ENCODE measurements at places on chromosomes 16 and 17.

DNA sequence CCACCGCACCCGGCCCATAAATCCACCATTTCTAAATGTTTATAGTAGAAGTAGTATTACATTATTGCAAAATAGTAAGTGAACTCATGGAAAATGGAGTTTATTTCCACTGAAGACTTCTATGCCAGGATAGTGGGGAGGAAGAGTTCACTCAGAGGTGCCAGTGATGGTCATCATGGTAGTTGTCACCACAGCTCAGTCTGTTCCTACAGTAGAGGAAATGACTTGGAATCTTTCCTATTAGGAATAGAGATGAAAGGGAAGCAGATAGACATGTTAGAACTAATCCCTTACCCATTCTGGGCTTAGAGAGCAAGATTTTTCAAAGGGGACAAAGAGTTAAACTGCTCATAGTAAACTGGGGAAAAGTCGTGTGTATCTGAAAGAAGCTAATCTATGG lies 20.1 kb downstream of the MRPL45 start:
- DNase-seq, result peak; percentile 1

- DNase-seq, result no peak
Measured at GRCh38 chr17:41580687-41581365, 5.9 kb downstream of the KRT14 start.

DNA sequence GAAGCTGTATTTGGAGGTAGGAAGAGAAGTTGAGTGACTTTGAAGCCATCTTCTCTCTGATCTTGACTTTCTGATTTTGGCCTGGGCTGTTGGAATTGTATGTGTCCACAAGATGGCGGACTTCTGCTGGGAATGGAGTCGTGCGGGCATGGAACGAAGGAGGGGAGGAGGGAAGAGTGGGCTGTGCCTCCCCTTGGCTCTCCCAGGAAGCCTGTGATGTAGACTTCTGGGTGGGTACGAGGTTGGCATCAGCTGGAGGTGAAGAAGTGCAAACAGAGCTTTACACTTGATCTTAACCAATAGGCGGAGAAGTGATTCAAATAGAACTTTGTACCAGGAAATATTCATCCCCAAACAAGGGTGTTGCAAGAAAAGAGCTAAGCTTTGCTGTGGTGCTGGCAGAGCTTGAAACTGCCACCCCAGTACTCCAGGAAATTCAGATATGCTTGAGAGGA lies 7.4 kb upstream of the TMEM220 start:
- DNase-seq, result peak; percentile 63

DNA sequence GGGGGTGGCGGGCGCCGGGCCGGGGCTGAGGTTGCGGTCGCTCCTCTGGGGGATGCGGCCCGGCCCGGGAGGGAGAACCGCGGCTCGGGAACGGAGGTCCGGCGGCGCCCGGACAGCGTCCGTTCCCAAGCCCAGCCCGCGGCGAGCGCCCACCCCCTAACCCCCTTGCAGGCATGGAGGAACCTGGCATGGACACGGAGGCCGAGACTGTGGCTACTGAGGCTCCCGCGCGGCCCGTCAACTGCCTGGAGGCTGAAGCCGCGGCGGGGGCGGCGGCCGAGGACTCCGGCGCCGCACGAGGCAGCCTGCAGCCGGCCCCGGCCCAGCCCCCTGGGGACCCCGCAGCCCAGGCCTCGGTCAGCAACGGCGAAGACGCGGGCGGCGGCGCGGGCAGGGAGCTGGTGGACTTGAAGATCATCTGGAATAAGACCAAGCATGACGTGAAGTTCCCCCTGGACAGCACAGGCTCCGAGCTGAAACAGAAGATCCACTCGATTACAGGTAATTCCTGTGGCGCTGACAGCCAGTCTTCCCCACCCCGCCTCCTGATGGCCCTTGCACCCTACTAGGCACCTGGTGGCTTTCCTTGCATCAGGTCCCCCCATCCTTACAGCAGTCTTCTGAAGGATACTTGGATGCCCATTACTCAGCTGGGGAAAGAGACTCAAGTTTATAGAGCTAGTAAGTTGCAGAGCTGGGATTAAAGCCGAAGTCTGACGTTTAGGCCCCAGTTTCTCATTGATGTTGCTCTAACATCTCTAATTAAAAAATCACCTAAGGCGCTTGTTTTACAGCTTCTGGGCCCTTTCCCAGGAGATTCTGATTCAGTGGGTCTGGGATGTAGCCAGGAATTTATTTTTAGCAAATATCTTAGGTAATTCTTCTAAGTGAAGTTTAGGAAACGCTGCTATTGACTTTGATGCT lies 514 bp downstream of the UBFD1 start:
- peak; percentile 36 for DNase-seq

GRCh38 chr17:69729944-69730343 lies 315.4 kb downstream of the MAP2K6 start:
- DNase-seq, result no peak

- DNase-seq, result no peak
Measured at GRCh38 chr17:27990100-27990499, 52.4 kb upstream of the NLK start.

DNA sequence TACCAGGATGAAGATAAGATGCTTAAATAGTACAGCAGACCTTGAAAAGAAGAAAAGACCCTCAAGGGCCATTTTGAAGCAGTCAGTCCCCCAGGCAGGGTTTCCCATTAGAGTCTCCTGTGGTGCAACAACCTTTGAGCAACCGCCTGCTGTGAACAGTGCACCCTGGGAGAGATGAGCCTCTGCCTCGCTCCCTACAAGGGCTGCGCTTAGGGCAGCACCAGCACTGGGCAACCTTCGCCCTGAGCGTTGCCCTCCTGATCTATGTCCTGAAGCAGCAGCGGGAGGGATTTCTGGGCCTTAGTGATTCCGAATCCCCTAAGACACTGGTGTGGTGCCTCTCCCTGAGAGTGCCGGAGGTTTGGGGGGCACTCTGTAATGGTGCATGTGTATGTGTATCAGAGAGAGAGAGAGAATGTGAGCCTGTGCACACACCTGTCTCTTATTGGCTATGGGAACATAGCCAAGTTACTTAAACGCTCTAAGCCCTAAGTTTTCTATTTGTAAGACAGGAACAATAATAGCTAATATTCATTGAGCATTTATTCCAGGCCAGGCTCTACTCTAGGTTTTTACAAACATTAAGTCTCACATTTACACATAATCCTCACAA lies 25.2 kb upstream of the ABCC12 start:
- no peak for DNase-seq

GRCh38 chr17:30379903-30380381 lies 1.2 kb downstream of the CPD start:
- DNase-seq, result no peak

DNA sequence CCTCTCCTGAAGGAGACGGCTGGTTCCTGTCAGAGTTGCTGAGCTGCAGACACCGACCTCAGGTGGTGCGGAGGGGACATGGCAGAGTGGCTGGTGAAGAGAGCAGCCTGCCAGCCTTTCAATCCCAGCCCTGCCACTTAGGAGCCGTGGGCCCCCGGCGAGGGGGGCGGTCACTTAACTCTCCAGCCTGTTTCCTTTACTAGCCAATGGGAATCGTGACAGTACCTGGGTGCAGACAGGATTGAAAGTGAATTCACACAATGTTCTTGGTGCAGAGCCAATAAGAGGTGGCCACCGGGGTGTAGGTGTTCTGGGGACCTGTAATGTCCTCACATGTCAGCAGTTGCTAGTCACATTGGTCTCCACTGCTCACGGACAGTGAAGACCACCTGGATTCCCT lies 13.5 kb downstream of the ACE start:
- DNase-seq, result no peak

DNA sequence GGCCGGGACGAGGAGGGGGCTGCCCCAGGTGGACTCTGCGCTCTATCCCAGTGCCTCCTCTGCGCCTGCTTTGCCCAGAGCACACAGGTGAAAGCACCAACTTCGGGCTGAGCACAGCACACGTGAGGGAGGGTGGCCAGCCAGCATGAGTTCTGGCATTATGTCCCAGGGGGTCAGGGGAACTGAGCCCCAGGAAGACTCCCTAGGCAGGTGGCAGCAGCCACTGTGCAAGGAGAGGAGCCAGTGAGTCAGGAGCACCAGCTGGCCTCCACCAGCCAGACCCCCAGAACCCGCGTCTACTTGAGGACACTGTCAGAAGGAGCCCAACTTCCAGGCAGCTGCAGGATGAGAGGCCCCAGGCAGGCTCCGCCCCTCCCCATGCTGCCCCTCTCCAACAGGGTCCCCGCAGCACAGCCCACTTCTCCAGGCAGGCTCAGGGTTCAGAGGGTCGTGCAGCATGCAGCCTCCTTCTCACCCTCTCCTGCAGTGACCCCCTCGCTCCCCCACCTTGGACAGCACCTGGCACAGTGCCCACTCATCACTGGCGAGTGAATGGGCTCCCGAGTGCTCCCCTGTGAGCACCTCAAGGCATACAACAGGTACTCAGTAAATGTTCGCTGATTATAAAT lies 44.2 kb upstream of the RASD1 start:
- DNase-seq, result no peak

DNA sequence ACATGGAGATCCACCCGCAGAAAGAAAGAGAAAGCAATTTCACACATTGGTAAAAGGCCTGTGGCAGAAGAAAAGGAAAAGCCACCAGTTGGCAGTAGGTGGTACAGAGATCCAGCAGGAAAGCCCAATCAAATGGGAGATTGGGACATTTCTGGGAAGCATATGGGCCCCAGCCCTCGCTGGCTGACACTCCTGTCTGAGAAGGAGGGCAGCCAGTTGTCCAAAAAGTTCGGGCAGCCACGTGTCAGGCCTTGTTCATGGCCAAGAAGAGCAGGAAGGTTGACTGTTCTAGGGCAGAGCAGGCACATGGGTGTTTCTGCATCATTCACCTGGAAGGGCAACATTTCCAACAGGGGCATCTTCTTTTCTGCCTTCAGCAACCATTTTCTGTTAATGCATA lies 45.0 kb upstream of the MMP2 start:
- DNase-seq, result no peak

GRCh38 chr16:733382-734207 lies 6.7 kb downstream of the HAGHL start:
- peak; percentile 62 for DNase-seq

DNA sequence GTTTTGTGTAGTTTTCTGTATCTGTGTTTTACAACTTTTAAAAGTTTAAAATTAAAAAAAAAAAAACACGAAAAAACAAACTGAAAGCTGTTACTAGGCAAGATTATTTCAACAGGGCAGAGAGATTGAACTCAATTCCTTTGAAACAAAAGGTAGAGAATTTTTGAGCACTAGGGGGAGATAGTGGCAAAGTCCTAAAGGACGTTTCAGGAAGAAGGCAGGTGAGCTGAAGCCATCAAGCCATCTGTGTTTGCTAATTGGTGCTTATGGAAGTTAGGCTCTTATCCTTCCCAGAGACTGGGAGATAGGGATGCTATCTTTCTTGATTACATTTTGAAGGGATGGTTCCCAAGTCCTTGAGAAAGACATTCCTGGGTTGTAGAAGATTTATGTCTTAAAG lies 70.6 kb upstream of the CLEC3A start:
- DNase-seq, result no peak

DNA sequence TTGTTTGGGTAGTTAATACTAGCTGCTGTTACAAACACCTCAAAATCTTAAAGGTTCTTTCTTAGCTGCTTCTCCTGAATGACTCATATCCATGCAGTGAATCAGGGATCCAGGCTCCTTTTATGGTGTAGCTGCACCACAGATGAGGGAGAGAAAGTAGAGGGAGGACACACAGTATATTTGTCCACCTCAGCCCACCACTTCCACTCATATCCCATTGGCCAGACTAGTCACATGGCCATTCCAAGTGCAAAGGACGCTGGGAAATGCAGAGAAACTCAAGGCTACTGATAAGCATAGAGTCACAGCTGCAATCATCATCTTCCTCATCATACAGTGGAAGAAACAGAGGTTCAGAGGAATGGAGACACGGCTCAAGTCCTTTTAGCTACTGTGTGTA lies 63.8 kb downstream of the GSG1L start:
- no peak for DNase-seq

DNA sequence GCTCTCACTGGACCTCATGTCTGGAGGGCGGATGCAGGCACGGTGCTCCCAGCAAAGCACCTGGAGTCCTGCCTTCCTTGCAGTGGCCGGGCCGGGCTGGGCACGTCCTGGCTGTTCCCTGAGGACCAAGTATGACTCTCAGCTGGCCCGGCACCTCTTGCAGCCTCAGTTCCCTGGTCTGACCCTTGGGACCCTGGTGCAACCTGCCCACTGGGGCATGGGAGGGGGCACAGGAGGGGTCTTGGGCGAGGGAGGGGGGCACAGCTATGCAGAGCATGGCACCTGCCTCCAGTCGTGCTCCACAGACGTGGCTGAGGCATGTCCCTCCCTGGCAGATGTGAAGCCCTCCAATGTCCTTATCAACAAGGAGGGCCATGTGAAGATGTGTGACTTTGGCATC lies 19.6 kb downstream of the MAP2K3 start:
- no peak for DNase-seq

- DNase-seq, result no peak
Measured at GRCh38 chr17:83080579-83080857, 1.1 kb downstream of the METRNL start.

DNA sequence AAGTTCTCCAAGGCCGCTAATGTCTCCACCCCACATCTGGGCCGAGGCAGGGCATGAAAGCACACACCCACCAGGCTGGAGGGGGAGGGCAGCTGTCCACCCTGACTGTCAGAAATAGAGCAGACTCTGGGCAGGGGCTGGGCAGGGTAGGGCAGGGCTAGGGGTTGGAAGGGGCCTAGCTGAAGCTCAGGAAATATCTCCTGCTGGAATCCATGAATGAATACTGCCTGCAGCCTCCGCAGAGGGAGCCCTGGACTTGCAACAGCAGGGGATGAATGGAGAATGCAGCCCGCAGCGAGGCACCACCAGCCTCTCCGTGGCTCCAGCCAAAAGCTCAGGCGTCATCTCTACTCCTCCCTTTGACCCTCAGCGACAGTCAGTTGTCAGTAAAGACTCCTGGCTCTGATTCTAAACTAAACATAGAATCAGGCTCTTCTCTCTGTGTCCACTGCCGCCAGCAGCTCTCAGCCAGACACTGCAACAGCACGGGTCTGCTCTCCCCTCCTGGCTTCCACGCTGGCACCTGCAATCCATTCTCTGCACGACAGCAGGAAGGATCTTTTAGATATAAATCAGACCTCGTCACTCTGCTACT lies 23.9 kb upstream of the NGFR start:
- no peak for DNase-seq

GRCh38 chr16:86931410-86931941 lies 353.1 kb downstream of the FOXL1 start:
- DNase-seq, result no peak

- no peak for DNase-seq
Measured at GRCh38 chr16:88511906-88512305, 58.3 kb upstream of the ZC3H18 start.

- no peak for DNase-seq
Measured at GRCh38 chr17:36024106-36024869, 6.5 kb upstream of the CCL23 start.

DNA sequence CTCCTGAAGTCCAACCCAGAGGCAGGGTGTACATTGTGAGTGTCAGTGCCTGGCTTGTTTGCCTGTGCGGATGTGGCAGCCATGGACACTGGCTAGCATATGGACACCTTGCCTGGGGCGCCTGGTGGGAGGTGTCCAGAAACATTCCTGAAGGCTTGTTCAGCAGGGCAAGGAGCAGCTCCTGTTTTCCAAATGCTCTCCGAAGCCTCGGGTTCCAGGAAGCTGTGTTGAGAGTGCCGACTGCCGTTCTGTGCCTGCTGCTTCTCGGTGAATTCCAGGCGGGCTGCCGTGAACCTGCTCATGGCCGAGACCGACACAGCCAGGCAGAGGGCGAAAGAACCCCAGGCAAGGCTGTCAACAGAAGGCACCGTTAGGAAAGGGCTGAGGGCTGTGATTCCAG lies 10.9 kb upstream of the DHRS7C start:
- DNase-seq, result no peak

GRCh38 chr17:58534901-58535421 lies 20.5 kb upstream of the MTMR4 start:
- no peak for DNase-seq

All from natural killer cell (primary cell).